ENCODE measurements at places on chromosomes 7 and 10.

DNA sequence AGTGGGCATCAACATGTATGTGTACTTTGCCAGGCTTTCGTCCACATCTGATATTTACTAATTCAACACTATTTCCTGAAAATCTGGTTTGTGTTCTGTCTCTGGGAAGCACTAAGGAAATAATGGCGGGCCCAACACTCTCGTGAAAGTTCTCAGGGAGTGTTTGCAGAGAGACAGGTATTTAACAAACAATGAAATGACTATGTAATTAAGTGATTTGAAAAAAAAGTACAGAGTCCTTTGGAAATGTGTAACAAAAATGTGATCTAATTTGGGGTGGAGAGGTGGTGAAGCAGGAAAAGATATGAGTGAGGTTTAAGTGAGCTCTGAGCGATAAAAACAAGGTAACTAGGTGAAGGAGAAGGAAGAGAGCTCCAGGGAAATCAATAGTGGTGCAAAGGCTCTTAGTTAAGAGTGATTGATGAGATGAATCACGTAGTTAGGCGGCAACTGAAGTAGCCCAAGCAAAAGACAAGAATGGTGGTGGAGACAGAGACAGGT lies 95.3 kb upstream of the DNAJB12 start:
- no peak for DNase-seq

- DNase-seq, result no peak
Observed at GRCh38 chr10:110461530-110461929, 36.2 kb upstream of the DUSP5 start.

DNA sequence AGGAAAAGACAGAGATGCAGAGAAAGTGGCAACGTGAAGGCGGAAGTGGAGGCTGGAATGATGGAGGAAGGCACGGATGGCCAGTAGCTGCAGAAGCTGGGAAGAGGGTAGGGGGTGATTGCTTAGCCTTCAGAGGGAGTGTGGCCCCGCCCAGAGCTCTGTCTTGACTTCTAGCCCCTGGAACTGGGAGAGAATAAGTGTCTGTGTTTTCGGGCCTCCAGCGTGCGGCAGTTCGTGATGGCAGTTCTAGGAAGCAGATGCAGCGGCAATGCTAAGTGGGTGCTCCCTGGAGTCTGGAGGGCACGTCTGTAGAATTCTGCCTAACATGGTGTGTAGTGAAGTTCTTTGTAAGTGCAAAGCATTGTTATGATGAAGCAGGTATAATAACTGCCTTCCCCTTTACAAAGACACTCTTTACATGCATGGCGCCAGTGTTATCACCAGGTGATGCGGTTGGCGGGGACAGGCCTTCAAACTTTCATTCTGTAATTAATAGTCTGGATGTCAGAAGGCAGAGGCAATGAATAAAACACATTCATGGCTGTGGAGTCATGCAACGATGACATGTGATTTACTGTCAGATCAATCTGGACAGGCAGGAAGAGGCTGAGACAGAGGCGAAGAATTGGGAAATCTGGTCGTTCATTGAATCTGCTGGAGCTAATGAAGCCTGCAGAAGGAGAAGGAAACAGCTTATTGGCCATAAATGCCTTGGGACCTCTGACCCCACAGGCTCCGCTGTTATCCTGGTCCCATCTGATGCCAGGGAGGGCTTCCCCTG lies 228.6 kb downstream of the GLRX3 start:
- DNase-seq, result no peak

DNA sequence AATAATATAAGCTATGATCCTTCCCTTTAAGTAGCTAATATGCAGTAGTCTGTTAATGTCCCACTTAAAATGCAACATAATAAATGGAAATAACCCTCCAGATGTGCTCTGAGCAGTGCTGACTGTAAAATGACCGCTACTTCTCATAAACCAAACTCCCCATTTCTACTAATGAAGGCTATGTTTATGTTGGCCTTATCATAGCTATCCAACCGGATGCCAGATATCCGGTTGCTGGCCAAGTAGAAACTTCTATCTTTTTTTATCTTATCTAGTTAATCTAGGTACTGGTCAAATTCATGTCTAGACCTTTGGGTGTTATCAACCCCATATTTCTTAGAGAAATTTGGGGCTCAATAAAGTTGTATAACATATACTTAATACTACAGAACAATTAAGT lies 56.6 kb downstream of the CHRM2 start:
- no peak for DNase-seq

DNA sequence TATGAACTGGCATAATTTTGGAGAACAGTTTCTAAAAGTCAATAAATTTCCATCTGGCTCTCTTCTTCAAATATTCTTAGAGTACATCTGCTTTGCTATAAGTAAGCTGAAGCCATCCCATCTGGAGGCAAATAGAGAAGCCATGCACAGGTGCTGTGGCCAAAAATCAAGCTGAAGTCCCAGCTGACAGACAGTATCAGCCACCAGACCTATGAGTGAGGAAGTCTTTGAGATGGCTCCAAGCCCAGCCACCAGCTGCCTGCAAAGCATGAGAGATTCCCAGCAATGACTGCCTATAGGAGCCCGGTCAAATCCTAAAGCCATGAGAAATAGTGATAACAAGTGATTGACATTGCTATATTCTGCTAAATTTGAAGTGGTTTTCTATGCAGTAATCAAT lies 21.7 kb upstream of the PRSS58 start:
- DNase-seq, result no peak

GRCh38 chr7:149727899-149728476 lies 45.4 kb downstream of the ZNF467 start:
- no peak for DNase-seq

GRCh38 chr10:131911451-131911850 lies 10.6 kb downstream of the PPP2R2D start:
- DNase-seq, result no peak

- DNase-seq, result no peak
Observed at GRCh38 chr7:41981046-41982040, 255.7 kb downstream of the GLI3 start.

DNA sequence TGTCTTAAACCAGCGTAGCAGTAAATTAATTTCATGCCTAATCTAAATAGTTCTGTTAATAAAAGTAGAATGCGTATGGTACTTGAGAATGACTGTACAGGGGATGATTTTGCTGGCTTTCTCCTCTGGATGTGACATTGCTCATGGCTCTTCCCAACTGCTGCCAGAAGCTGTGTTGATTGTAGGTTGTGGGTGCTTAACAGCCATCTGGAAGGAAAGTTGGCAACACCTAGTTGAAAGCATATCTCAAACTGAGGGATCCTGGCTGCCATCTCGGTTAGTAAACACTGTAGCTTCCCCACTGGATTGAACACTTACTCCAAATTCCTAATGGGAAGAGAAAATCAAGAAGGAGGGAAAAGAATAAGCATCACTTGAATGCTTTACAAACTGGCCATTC lies 130.9 kb downstream of the NXPH1 start:
- DNase-seq, result no peak

GRCh38 chr7:30788640-30789333 lies 17.6 kb downstream of the MINDY4 start:
- DNase-seq, result no peak

DNA sequence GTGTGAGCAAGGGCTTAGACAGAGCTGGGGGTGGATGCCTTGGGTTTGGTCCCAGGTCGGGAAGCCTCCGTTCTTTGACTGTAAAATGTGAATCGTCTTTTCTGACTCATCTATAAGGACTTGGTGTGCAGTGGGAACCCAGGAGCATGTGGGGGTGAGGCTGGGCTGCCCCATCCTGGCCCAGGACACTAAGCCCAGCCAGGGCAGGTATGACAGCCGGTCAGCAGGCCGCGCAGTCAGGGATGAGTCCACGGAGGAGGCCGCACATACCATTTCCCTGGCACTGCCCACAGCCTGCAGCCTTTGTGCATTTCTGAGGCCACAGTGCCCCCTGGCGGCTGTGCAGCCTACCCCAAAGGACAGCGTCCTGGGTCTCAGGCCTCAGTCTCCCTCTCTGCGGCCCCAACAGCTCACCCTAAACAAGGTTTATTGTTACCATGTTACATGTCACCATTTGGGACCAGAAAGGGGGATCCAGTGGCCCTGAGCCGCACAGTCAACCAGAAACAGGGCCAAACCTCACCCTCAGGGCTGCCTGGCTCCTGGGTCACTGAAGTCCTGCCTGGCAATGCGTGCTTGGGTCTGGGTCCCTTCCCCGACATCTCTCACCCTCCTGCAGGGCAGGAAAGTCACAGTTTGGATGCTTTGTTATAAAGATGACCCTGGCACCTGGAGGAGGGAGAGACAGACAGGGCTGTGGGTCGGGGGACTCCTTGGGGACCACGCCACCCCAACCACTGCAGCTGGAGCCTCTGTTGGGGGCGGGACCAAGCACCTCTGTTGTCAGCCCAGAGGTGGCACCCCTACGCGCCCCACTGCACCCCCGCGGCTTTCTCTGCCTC lies 14.4 kb upstream of the SH2B2 start:
- peak; percentile 80 for DNase-seq

DNA sequence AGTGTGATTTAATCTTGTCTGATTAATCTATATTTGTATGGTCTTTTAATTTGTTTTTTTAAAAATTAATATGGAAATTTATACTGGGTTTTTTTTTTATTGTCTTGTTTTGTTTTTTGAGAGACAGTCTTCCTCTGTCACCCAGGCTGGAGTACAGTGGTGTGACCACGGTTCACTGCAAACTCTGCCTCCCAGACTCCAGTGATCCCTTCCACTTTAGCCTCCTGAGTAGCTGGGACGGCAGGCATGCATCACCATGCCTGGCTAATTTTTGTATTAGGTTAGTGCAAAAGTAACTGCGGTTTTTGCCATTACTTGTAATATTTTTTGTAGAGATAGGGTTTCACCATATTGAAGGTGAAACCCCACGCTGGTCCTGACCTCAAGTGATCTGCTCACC lies 73.1 kb downstream of the TET1 start:
- no peak for DNase-seq

GRCh38 chr7:37129035-37129425 lies 319.6 kb downstream of the ELMO1 start:
- no peak for DNase-seq

DNA sequence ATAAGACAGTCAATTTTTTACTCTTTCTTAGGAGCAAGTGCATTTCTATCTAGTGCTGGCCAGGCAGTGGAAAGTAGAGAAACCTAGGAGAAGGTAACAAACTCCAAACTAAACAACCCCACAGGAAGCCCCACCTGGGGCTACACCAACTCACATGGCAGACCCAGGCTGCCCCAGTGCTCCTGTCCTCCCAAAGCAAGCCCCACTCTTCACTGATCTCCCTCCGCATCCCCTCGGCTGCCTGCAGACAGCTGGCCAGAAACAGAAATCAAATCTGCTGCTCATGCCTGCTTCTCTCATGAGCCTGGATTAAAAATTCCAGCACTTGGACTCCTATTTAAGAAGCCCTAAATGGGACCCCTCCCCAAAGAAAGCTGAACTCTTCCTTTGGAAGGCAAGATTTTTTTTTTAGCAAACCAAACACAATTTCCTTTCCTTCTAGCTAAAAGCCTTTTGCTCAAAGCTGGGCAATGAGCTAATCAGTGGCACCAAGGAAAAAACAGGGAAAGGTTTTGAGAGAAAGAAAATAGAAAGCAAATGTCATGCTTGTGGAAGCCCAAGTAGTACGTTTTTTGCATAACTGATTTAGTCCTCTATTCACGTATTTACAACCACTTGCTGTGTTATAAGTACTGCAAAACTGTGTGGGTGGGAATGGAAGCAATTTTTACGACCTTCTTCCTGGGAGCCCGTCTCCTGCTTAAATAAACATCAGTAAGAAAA lies 10.8 kb downstream of the PDE1C start:
- DNase-seq, result no peak

DNA sequence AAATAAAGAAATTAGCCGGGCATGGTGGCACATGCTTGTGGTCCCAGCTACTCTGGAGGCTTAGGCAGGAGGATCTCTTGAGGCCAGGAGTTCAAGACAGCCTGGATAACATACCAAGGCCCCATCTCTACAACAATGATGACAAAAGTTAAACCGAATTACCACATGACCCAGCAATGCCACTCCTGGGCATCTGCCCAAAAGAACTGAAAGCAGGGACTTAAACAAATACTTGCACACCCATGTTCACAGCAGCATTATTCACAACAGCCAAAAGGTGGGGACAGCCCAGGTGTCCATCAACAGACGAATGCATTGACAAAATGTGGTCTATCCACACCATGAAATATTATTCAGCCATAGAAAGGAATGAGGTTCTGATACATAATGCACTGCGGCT lies 83.9 kb downstream of the HIP1 start:
- DNase-seq, result no peak

- no peak for DNase-seq
Observed at GRCh38 chr10:35339942-35340341, 3.6 kb downstream of the CCNY start.

DNA sequence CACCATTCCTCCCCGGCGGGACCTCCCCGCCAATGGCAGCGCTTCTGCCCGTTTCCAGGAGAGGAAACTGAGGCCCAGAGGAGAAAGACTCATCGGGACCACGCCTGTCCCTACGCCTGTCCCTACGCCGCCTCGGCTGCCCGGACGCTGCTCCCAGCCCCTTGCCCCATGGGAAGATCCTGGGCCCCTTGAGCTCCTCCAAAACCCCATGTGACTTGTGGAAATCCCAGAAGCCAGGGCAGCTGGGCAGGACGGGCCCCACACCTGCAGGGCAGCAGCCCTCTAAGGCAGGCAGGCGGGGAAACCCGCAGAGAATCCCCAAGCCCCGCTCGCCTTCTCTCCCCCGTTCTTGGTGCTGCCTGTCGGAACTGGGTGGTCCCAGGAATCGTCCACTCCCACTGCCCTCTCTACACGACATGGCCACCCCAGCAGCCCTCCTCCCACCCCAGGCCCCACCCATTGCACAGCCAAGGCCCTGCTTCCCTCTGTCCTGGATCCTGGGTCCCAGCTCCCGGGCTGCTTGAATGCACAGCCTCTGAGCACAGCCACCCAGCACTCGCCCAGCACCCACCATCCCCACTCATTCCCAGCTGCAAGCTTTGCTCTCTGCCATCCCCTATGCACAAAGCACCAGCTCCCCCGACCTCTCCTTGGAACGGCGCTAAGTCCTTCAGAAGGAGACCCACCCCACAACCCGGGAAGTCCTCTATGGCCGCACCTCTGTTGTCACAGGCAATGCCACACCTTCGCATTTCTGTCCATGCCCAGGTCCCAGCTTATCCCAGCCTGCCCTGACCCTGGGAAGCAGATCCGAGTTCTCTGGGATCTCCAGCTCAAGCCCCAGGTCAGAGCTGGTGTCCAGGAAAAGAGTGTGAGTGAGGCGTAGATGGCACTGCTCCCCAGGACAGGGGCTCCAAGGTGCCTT lies 50.6 kb downstream of the SLC29A4 start:
- no peak for DNase-seq

DNA sequence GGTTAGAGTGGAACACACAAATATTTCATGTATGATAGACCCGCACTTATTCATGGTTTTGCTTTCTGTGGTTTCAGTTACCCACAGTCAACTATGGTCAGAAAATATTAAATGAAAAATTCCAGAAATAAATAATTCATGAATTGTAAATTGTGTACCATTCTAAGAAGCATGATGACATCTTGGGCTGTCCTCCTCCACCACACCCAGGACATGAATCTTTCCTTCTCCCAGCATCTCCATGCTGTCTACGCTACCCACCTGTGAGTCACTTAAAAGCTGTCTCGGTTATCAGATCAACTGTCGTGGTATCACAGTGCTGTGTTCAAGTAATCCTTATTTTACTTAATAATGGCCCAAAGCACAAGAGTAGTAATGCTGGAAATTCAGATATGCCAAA lies 419.6 kb upstream of the NRP1 start:
- no peak for DNase-seq

All from activated T-cell treated with anti-CD3 and anti-CD28 coated beads, Interleukin-2, amount 50 U/mL, for 1 hour (primary cell).